Uterine smooth muscle cell (primary cell): ENCODE measurements at places on chromosomes 5 and 9. TPM values are rescaled to one million over a fixed set of nuclear protein-coding genes. Genes with fewer than 3 reads are reported as not detected.

Gene FOXD4L6
- total RNA-seq: 0.11 and 0.12 TPM in 2 replicates

Gene RMRP
- total RNA-seq: 11,544 and 12,668 TPM in 2 replicates

Gene PCDHGB5
- 16.2 and 25.0 TPM in 2 replicates for total RNA-seq

Gene LCN9
- not detected in 2 replicates for total RNA-seq

Gene CDC20B
- under 0.01 and 0.22 TPM in 2 replicates for total RNA-seq

Gene RFX3
- 3.9 and 4.0 TPM in 2 replicates for total RNA-seq

Gene CCL27
- 0.11 TPM in 1 of 2 replicates, not detected in the other for total RNA-seq

Gene SPAAR
- total RNA-seq: under 0.01 TPM in 1 of 2 replicates, not detected in the other

Gene MEGF10
- 0.12 and 0.22 TPM in 2 replicates for total RNA-seq

Gene MARVELD2
- 0.44 and 0.75 TPM in 2 replicates for total RNA-seq

Gene DNAJA1
- total RNA-seq: 106 and 129 TPM in 2 replicates

Gene PCDH1
- total RNA-seq: 1.4 TPM in 2 replicates

Gene PLAC8L1
- total RNA-seq: not detected in 2 replicates

Gene PCDHGC5
- 2.3 and 2.9 TPM in 2 replicates for total RNA-seq

Gene ARPC5L
- total RNA-seq: 13.5 and 27.1 TPM in 2 replicates

Gene TLR4
- total RNA-seq: 2.5 and 5.9 TPM in 2 replicates

Gene MCTP1
- total RNA-seq: 33.0 and 36.5 TPM in 2 replicates

Gene SHISAL2B
- 0.25 TPM in 1 of 2 replicates, not detected in the other for total RNA-seq

Gene ZNF454
- 1.7 and 2.6 TPM in 2 replicates for total RNA-seq

Gene DNAI1
- total RNA-seq: 0.11 and 0.12 TPM in 2 replicates

Gene TAF11L9
- not detected in 2 replicates for total RNA-seq

Gene ZNF367
- total RNA-seq: 3.9 and 17.2 TPM in 2 replicates

Gene CTXN3
- not detected in 2 replicates for total RNA-seq

Gene SLC45A2
- total RNA-seq: under 0.01 TPM in 2 replicates
